Kidney (tissue), 22 donors: ENCODE measurements at places on chromosomes 1 and 21. TPM values are rescaled to one million over a fixed set of nuclear protein-coding genes. Genes with fewer than 3 reads are reported as not detected.

- DNase-seq: no peak
These were observed 38.6 kb downstream of the LHX9 start for GRCh38 chr1:197955486-197956394.

- DNase-seq: no peak
These were observed 1003.0 kb upstream of the NCAM2 start for GRCh38 chr21:19995253-19995652.

DNA sequence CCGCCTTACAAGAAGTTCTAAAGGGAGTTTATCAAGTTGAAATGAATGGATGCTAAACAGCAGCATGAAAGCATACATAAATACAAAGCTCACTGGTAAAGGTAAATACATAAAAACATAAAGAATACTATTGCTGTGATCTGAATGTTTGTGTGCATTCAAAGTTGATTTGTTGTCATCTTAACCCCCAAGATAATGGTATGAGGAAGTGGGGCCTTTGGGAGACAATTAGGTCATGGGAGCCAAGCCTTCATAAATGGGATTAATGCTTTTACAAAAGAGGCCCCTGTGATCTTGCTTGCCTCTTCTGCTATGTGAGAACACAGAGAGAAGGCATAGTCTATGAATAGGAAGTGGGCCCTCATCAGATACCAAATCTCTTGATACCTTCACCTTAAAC lies 209.0 kb upstream of the SAMSN1 start:
- no peak for DNase-seq

GRCh38 chr1:26483980-26484379 lies 11.7 kb downstream of the HMGN2 start:
- DNase-seq: no peak

The OPTC gene
- total RNA-seq: not detected

GRCh38 chr1:155909894-155910293 lies 1.3 kb downstream of the RIT1 start:
- DNase-seq: no peak

GRCh38 chr1:180571060-180571831 lies 12.5 kb downstream of the OVAAL start:
- no peak for DNase-seq

DNA sequence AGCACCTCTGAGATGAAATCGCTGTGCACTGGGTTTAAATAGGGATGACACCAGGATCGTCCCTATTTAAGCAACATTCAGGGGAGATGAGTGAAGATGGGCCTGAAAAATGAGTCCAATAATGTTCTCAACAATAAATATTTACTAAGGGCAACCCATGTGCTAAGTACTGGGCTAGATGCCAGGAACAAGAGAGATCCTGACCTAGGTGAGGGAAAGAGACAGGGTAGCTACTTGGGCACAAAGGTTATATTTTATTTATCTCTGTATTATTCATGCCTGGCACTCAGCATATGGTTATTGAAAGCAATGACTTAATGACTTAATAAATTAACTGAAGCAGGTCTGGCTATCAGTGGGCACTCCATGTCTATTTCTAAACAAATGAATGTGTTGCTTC lies 27.4 kb upstream of the AVPR1B start:
- no peak for DNase-seq

- peak; percentile 61 for DNase-seq
These were observed 3.0 kb upstream of the RGS2 start for GRCh38 chr1:192805832-192806323.

DNA sequence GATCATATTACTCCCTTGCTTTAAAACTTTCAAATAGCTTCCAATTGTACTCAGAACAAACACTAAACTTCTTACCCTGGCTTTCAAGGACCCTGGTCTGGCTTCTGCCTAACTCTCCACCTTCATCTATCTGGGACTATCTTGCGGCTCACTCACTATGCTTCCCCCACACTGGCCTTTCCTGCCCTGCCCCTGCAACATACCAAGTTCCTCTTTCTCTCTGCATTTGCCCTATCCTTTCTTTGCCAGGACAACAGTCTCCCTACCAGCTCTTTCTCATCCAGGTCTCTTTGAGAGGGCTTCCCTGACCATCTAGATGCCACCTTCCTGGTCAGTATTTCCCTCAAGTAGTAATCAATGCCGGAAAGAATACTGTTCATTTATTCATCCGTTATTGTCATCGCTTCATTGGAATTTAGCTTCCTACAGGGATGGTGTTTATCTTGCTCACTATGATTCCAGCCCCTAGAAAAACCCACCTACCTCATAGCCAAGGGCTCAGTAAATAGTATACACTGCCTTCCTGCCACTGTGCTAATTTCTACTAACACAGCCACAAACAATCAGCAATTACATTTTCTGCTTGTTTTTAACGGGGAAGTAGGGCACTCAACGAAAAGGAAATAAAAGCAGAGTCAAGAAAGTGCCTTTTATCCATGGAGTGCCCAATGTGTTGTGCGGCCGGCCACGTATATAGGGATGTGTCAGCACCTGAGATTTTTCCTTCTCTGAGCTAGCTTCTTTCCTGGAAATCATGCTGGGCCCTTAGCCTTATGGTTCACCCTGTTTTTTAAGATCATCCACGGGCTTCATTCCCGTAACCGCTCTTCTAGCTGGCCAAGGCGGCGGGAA lies 521 bp upstream of the CDC7 start:
- no peak for DNase-seq

The LAMC2 gene
- 89.0 TPM for total RNA-seq

GRCh38 chr1:21392587-21393263 lies 47.2 kb upstream of the NBPF3 start:
- no peak for DNase-seq

DNA sequence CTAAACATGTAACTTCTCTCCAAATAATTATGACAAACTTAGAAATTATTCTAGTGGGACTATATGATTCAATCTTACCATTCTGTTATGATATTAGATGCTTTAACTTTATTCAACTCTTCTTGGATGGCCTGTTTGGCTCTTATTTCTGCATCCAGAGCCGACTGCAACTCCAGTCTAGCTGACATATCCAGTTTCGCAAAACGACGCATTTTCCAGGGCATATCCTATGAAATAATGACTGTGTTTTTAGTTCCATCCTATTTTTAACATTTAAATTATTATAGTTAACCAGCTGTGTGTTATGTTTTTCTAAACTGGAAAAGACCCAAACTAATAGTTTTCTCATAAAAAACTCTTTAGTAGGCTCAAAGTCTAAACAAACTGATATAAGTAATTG lies 133.7 kb downstream of the COQ8A start:
- DNase-seq: no peak

DNA sequence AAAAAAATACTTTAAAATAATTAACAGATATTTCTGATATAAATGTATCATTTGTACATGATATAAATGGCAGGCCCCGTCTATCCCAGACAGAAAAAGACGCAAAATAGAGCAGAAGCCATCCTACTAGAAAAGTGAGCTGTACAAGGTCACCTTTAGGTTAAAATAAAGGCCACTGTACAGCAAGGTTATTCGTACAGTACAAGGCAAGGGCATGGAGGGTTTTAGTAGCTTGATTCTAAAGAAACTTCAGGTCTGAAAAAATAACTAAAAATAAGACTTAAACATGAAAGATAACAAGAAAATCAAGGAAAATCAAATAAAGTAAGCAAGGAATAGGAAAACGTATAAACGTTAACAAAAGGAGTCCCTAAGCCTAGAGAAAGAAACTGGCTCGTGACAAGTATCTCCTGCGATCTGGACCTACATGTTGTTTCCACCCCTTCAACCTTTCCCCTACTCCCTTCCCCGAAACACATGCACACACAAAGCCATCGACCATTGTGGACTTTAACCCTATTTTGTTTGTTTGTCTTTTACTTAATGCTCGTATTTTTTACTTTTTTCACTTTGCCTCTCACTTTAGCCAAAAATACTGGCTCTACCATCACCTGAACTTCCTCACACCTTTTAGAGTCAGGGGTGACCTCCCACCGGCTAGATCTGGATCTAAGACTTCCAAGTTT lies 26.5 kb upstream of the SLC30A10 start:
- DNase-seq: no peak

The HS2ST1 gene
- 27.1 TPM for total RNA-seq

DNA sequence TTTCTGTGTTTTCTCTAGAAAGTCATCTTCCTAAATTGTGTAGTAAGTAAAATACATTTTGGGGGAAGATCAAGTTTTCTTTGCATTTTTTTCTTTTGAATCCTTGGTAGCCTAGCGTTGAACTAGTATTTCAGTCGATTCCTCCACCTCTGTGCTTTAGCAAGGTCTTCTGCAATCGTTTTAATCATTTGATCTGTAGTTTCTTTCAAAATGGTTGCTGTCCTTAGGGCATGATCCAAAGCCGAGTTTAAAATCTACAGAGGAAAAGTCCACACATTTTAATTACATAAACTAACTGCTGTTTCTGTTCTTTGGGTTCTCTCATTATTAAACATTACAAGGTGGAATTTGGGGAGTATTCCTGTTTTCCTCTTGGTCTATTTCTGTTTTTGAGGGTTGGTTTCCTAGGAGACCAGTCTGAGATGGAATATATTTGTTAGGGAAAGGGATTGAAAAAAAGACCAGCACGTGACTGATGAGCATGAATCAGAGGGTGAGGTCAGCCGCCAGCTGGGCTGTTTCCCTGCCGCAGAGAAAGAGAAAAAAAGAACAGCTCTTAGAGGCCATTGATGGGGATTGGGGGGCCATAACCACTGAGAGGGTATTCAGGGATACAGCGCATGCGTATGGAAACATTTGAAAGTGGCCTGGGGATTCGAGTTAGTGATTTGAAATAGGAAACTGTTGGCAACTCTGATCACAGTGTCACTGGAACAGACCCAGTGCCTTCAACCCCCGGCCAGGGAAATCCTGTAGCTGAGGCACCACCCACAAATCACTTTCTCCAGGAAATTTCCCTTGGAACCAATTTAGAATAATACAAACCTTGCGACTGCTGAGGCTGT lies 40.6 kb downstream of the AKNAD1 start:
- peak; percentile 69 for DNase-seq

The SMIM1 gene
- 7.0 TPM for total RNA-seq

The TNN gene
- not detected for total RNA-seq

- no peak for DNase-seq
These were observed 177.3 kb upstream of the ETV3 start for GRCh38 chr1:157315544-157315943.

DNA sequence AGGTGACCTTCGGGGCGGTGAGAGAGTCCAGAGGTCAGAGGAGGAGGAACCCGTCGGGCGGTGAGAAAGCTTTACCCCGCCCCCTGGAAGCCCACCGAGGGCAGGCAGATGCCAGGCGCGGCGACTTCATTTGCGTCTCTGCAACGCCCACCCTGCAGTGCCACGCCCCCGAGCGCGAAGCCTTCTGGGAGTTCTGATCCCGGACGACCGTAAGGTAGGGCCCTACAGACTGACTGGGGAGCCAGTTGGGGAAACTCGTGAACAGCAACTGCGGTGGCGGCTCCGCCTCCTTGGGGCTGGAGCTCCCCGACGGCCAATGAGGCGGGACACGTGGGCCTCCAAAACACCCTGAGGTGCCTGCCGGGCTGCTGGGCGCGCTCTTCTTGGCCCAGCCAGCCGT lies 46.0 kb upstream of the EDARADD start:
- no peak for DNase-seq

The C1QTNF12 gene
- 3.1 TPM for total RNA-seq

The NBPF20 gene
- 3.8 TPM for total RNA-seq

GRCh38 chr1:29655145-29655544 lies 418.8 kb downstream of the PTPRU start:
- DNase-seq: no peak

DNA sequence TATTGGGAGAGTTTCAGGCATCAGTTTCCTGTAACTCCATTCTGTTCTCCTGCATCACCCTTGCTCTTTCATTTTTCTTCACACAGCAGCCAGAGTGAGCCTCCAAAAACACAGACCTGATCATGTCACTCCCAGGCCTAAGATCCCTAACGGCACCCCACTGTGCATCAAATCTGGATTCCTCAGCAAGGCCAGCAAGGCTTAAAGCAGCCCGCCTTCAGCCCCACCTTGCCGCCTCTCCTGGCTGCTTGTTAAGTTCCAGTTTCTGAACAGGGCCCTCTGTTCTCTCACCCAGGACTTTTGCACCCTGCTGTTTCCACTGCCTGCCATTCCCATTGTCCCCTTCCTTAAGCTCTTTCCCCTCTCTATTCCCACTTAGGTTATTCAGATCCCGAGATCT lies 29.3 kb downstream of the C1orf116 start:
- no peak for DNase-seq

DNA sequence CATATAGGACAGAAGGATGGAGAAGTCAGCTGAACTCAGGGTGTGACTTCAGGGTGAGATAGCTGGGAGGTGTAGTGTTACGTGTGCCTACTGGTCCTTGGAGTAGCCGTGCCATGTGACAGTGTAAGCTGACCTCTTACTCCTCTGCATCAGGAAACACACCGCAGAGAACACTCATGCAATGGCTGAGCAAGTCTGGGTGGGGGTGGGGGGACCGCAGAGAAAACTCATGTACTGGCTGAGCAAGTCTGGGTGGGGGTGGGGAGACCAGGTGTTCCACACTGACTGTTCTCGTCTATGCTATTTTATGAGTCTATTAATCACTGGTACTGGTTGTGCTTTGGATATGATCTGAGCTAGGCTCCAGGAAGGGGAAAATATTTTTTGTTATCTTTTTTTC lies 233.1 kb downstream of the PAPPA2 start:
- DNase-seq: peak; percentile 84

DNA sequence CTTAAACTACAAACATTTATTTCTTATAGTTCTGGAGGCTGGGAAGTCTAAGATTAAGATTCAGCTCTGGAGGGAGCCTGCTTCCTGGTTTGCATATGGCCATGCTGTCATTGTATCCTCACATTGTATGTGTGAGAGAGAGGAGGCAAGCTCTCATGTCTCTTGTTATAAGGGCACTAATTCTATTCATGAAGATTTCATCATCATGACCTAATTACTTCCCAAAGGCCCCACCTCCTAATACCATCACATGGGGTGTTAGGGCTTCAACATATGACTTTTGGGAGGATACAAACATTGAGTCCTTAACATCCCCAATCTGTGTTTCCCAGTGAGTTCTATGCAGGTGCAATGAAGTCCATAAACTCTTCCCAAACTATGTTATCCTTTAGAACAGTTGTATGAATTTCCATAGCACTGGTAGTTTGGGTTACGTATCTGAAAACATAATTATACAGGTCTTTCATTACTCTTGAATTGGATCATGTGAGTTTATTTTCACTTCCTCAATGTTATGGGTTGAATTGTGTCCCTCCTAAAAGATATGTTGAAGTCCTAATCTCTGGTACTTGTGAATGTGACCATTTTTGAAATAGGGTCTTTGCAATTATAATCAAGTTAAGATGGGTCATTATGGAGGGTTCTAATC lies 124.2 kb downstream of the RUNX1 start:
- no peak for DNase-seq

DNA sequence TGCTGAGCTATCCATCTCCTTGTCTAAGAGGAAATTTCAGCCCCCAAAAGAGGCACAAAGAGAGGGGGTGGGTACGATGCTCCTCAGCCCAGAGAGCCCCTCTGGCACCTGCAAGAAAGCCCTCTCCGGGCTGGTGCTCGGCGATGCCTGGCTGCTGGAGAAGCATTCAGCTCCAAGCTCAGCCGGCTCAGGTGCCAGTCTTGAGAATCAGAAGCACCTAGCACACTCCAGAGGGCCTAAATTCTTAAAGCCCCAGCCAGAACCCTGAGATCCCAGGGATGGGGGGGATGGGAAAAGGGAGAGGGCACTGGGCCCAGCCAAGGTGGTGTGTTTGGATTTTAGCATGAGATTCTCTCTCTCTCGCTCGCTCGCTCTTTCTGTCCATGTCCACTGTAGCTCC lies 2.9 kb downstream of the GRIK3 start:
- DNase-seq: no peak

The SFN gene
- 44.7 TPM for total RNA-seq

The KCNK2 gene
- 1.4 TPM for total RNA-seq

The CD244 gene
- 1.8 TPM for total RNA-seq
